ENCODE measurements at places on chromosomes 5 and 9.

GRCh38 chr5:68445257-68446069 is 229.9 kb downstream of the PIK3R1 start:
- DNase-seq: no peak

GRCh38 chr5:132020568-132021339 is 9.3 kb upstream of the ACSL6 start:
- DNase-seq: no peak

- DNase-seq: peak; percentile 81
Measured at GRCh38 chr9:75181750-75182149, 93.4 kb downstream of the OSTF1 start.

- DNase-seq: no peak
Measured at GRCh38 chr5:132481596-132482211, 8.9 kb downstream of the IRF1 start.

- peak; percentile 15 for DNase-seq
Measured at GRCh38 chr5:43649256-43649655, 46.3 kb downstream of the NNT start.

- peak; percentile 93 for DNase-seq
Measured at GRCh38 chr5:146188358-146188757, 5.9 kb upstream of the LARS1 start.

DNA sequence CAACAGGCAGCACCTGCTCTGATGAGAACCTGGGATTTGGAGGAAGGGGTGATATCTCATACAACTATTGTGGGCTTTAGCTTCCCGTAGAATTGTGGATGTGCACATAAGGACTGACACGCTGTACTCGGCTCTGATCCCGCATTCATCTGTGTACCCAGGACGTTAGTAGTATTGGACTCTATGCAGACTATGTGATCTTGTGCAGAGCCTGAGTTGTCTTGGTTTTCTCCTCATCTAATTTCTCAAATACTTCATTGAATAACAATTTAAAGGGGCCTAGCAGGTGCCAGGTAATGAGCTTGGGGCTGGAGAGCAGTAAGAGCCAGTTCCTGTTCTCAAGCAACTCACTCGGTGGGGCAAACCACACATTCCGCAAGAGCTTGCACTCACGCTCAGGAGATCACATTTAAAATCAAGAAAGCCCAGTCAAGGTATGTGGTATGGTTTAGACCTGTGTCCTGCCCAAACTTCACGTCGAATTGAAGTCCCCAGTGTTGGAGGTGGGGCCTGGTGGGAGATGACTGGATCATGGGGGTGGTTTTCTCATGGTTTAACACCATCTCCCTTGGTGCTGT is 14.8 kb downstream of the C5orf15 start:
- peak; percentile 49 for DNase-seq

- no peak for DNase-seq
Measured at GRCh38 chr9:20563917-20564316, 58.4 kb downstream of the MLLT3 start.

All from kidney tubule cell (primary cell).